ENCODE measurements at places on chromosomes 2 and 18.

DNA sequence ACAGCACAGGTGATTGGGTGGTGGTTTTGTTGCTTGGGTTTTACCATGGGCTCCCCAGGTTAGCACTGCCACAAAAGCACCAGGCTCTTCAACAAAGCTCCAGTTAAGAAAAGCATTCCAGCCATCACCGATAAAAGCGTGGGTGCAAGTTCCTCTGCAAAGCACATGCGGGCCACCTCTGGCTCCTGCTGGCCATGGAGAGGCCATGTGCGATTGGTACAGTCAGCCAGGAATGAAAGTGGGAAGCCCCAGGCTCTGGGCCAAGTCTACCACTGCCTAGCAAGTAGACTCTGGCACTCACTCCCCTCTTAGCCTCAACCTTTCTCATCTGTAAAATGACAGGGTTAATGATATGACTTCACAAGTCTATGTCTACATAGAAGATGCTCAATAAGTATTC is 36.0 kb downstream of the BCL11A start:
- DNase-seq = no peak

GRCh38 chr2:176088937-176089842 is 3.3 kb upstream of the HOXD13 start:
- DNase-seq = no peak

DNA sequence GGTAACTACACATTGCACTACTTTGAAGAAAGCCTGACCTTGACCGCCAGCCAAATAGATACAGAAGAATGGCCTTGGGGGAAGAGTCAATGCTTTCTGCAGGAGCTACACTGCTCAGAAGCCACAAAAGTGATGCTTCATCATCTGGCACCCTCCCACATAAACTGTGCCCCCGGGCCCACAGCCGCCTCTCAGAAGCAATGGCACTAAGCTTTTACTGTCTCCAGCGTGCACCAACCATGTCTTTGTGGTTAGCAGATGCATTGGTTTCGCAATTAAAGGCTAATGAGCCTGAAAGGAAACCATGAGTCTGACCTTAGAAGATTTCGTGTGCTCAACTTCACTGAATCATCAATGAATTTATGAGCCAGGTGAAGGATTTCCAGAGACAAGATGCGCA is 209.4 kb upstream of the TRIB2 start:
- DNase-seq = peak; percentile 45

DNA sequence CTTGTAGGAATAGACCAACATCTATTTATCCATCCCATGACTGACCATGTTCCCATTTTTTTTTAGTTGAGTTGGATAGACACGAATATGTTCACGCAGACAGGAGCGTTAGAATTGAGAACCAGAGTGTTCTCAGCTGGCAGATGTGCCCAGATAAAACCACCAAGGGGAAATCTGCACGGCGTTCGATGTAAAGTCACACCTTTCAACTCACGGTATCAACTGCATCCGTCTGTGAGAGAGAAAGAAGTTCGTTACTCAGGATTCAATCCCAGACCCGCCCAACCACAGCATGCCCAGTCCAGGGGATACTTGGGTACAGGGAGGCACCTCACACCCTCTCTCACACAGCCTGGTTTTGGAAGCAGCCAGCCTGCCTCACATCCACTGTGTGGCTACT is 26.1 kb downstream of the MAL start:
- no peak for DNase-seq

DNA sequence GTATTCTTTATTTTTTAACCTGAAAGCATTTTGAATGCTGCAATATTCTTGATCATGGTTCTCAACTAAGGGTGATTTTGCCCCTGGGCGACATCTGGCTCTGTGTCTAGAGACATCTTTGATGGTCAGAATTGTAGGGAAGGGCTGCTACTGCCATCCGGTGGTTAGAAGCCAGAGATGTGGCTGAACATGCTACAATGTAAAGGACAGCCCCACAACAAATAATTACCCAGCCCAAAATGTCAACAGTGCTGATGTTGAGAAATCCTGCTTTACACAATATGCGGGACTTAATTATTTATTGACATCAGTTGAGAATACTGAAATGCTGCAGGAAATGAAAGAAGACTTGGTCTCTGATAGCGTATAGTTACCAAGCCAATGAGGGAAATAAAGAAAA is 37.5 kb upstream of the SERPINB2 start:
- DNase-seq = peak; percentile 39

GRCh38 chr18:13077473-13077872 is 86.3 kb downstream of the CEP192 start:
- no peak for DNase-seq

DNA sequence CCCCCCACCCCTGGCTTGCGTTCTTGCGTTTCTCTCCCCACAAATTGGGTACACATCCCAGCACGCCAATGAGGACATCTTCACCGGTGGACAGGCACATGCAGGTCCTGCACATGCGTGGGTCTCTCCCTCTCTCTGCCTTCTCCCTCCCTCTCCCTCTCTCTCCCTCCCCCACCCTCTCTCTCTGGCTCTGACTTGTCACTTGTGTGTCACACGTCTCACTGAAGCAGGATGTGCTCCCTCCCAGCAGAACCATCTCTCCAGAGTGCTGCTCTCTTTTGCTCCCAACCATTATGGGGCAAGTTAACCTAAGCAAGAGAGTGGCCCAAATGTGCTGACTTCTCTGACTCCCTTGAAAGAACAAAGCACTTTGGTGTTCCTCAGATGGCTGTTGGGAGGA is 120.8 kb upstream of the CAB39 start:
- DNase-seq = no peak

DNA sequence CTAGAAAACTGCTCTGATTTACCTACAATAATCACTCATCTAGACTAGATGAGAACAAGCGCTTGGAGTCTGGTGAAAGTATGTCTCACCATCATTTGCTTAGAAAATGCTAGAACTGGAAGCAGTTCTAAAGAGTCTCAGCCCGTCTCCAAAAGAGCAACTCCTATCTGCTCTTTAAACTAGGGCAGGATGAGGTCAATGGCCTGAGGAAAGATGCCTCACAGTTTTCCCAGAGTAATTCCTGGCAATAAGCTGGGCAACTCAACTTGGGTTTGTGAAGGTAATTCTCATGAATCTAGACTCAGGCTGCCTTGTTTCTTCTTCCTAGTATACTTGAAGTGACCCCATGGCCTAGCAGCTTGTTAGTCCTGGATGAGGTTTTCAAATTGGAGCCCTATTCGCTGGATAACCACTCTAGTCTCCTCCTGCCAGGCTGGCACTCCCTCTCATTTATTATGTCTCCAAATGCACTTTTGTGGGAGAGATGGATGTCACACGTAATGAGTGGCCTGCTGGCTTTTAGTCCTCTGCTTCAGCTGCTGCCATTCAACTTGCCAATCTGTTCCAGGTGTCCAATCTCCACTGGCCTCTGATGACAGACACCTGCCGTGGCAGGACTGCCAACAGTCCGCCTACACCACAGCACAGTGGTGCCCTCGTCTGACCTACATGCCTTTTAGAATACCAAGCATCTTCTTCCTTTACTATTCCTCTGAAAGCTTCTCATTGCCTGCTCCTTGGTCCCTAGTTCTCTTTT is 80.9 kb downstream of the CABYR start:
- no peak for DNase-seq

GRCh38 chr2:46552079-46552478 is 72.7 kb downstream of the TMEM247 start:
- no peak for DNase-seq

DNA sequence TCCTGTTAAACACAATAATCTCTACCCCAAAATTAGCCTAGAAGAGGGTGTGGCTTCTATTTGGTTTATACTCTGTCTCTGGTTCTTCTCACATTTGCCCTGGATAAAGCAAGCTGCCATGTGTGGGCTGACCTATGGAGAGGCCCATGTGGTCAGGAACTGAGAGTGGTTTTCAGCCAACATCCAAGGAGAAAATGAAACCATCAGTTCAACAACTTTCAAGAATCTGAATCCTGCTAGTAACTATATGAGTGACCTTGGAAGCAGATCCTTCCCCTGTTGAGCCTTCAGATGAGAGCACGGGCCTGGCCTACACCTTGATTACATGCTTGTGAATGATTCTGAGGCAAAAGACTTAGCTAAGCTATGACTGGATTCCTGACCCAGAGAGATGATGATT is 11.5 kb upstream of the TRIB2 start:
- no peak for DNase-seq

- DNase-seq = no peak
Observed at GRCh38 chr2:218655751-218656150, 3.7 kb downstream of the ZNF142 start.

DNA sequence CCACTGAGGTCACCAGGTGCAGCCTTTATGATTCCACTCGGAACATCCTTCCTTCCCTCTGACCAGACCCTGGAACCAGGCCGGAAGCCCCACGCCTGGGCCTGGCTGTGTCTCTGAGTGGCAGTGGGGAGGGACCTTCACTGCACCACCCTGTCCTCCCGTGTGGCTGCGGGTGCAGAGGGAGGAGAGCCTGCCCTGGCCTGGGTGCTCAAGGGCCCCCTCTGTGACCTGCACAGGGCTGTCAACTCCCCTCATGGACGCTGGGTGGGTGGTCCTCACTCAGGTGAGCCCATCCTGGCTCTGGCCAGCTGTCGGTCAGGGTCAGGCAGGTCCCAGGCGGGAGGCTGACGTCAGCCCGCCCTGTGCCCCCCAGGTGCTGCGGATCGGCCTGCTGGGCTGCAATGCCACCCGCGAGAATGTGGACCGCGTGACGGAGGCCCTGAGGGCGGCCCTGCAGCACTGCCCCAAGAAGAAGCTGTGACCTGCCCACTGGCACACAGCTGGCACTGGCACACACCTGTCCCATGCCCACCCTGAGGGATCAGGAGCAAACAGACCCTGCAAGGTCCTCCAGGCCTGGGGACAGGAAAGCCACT is 9.8 kb downstream of the AGXT start:
- DNase-seq = no peak

GRCh38 chr2:99662761-99663341 is 173.0 kb upstream of the REV1 start:
- peak; percentile 45 for DNase-seq

GRCh38 chr2:109009920-109010610 is 21.0 kb upstream of the EDAR start:
- peak; percentile 38 for DNase-seq

DNA sequence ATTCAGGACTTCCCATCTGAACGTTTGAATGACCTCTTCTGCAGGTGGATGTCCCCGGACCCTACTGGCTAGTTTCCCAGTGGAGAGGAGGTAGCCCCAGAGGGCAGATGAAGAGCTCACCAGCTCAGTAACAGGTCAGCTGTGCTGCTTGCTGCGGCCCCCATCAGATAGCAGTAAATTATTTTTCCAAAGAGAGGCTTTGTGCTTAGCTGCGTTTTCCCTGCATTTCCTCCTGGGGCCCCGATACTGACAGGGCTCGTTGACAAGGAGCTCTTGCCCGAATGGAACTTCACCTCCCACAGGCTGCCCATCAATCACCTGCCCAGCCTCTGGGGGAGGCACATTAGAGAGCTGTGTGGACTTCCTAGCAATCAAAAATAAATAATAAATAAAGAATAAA is 185.8 kb downstream of the DOK6 start:
- DNase-seq = no peak

DNA sequence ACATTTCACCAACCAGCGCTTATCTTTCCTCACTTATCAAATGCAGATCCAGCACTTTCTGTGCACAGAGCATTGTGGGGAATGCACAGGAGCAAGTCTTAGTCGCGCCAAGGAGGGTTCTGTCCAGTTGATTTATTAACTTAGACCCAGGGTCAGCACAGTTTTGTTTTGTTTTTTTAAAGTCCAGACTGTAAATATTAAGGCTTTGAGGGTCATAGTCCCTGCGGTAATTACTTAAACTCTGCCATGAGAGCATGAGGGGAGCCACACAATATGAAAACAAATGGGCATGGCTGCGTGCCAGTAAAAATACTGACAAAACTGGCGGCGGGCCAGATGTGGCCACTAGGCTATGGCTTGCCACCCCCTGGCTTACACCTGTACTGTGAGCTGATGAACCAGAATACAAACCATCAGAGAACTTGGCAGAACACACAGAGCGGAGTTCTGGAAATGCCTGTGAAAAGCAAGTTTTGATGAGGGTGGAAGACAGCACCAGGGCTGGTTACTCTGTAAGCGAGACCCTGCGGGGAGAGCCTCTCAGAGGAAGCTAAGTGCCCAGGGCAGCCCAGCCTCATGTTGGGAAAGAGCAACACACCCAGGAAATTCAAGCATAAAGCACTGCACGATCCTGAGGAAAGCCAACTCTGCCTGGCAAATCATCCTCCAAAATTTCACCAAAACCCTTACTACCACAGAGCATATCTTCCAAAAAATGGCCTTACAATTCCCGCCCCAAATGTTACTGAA is 43.6 kb downstream of the L3MBTL4 start:
- no peak for DNase-seq

- DNase-seq = no peak
Observed at GRCh38 chr18:13279181-13280069, 60.9 kb downstream of the LDLRAD4 start.

Data from fibroblast of pulmonary artery (primary cell).